ENCODE measurements at places on chromosomes 5 and 9.

- DNase-seq, result no peak
Measured at GRCh38 chr5:60403343-60404006, 296.5 kb downstream of the DEPDC1B start.

DNA sequence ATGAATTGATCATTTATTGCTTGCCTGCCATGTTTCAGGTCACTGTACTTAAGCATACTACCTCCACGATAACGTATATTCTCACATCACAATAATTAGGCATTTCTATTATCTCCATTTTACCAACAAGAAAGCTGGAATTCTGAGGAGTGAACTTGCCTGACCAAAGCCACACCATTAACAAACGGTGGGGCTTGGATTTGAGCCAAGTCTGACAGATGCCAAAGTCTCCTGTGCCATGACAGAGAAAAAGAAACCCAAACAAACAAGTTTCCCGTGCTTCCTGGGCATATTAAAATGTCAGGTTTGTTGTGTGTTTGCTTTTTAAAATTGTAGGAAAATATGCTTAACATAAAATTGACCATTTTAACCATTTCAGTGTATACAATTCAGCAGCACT lies 40.8 kb upstream of the KCNV2 start:
- no peak for DNase-seq

GRCh38 chr9:121253821-121254501 lies 14.0 kb upstream of the GSN start:
- peak; percentile 58 for DNase-seq

DNA sequence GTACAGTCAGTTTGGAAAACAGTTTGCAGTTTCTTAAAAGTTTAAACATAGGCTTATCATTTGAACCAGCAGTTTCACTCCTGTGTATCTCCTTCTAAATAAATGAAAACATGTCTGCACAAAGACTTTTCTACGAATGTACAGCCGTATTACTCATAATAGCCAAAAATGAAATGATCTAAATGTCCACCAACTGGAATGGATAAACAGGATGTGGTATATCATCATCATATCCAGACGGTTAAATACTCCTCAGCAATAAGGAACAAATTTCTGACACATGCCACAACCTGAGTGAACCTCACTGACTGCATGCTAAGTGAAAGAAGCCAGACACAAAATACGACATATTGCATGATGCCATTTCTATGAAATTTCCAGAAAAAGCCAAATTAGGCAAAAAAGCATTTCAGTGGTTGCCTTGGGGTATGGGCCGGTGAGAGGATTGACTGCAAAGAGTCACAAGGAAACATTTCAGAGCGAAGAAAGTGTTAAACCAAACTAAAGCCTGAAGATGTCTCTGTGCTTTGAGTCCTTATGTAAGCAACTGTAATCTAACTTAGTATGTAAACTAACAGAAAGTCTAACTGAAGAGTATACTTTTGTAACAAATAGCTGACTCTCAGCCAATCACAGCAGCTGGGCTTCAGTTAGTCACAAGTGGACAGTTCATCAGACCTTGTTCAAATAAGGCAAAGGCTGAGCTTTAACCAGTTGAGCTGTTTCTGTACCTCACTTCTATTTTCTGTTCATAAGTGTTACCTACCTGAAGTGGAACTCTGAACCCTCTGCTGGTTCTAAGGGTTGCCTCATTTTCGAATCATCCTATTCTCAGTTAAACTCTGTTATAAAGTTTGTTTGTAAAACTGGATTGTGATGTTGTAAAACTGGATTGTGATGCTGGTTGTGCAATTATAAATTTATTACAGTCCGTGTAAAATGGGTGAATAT lies 65.2 kb downstream of the TRIO start:
- peak; percentile 88 for DNase-seq

DNA sequence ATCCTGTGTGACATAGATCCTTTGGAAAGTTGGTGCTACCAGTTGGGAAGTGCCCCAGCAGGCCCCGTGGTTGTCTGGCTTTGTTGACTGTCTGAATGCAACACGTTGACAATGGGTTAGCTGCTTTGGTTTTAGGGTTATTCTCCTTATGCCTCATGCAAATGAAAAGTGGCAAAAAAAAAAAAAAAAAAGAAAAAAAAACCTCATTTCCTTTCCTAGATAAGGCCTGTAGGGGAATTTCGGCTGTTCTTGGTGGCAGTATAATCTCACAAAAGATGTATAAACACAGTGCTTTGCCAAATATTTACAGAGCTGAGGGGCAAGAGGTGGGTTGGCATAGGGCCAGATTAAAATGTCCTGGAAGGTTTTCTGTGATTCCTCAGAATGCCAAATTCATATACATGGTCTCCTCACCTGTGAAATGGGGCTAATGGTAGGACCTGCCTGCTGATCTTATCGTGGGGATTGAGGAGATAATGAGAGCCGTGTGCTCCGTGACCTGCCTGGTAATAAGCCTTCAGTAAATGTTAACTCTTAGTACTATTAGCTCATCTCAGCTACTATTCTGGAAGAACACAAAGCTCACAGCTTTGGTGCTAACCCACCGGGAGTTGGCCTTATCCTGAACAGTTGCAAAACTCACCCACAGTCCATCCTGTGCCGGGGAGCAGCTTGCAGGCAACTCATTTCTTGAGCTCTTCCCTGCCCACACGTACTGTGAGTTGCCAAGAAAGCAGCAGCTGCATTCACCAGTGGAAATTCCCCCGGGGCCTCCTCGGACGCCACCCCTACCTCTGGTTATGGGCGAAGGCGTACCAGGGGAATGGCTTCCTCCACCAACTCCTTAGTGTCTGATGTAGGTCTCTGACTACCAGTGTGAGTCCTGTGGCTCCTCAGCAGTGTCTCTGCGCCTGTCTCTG lies 220.3 kb downstream of the NR3C1 start:
- DNase-seq, result peak; percentile 69

GRCh38 chr9:16000811-16001210 lies 448.0 kb downstream of the CCDC171 start:
- DNase-seq, result no peak

All from common myeloid progenitor, CD34-positive (primary cell).